Endothelial cell (in vitro differentiated cells): ENCODE measurements at places on chromosomes 1 and 21. TPM values are rescaled to one million over a fixed set of nuclear protein-coding genes. Genes with fewer than 3 reads are reported as not detected.

CCDC24 gene
- total RNA-seq, result 4.2 TPM

ADAM30 gene
- total RNA-seq, result not detected

DNA sequence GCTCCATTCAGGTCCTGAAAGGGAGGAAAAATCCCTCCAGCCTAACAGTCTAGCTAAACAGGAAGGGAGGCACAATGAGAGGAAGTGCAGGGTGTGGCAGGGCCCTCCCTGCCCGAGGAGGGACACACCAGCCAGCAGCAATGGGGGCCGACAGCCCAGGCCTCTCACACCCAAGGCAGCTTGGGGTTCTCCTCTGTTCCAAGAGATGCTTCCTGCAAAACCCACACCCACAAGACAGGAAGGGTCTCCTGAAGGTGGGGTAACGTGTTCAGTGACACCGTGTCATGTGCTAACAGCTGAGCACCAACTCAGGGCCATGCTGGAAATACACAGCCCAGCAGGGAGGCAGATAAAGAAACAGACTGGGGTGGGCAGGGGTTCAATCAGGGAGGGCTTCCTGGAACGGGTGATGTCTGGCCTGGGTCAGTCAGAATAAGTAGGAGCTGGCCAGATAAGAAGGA is 10.2 kb downstream of the ECE1 start:
- peak overlapping the region; percentile 100 for H3K27ac ChIP-seq
- peaks cover 67% of the 10 kb centered on the region for H3K4me1 ChIP-seq
- peaks cover 8% of the 10 kb centered on the region for H3K27me3 ChIP-seq
- H3K36me3 ChIP-seq, result peaks cover 5% of the 10 kb centered on the region

GRCh38 chr1:182259229-182259872 is 132.2 kb downstream of the GLUL start:
- no peak for DNase-seq
- H3K27me3 ChIP-seq, result peaks cover 2% of the 10 kb centered on the region
- no peaks in the 10 kb centered on the region for H3K4me1 ChIP-seq
- H3K4me3 ChIP-seq, result no peak overlapping the region

DNA sequence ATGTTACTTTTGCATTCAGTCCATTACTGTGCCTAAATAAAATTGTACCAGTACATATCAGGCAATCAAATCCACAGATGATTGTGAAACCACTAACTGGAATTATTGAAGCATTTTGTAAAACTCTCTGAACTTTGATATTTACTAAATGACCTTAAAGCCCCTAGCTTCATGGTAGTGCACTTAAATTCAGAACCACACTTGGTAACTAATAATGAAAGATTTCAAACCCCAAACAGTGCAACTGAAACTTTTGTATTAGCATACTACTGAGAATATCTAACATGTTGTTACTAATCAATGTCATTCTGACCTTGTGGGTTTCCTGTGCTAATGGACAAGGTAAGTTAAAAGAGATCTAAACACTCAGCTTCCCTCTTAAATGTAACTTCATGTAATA is at the start of gene CFHR3:
Gene CFHR3, plus strand, starts transcription at position 238 of the 400 bp plus-strand sequence. Its CDS starts 47 bp downstream, at position 285.
- no peaks in the 10 kb centered on the region for H3K4me1 ChIP-seq
- H3K27ac ChIP-seq, result no peak within 1 kb of the TSS
- no peaks in the 10 kb centered on the region for H3K27me3 ChIP-seq

DNA sequence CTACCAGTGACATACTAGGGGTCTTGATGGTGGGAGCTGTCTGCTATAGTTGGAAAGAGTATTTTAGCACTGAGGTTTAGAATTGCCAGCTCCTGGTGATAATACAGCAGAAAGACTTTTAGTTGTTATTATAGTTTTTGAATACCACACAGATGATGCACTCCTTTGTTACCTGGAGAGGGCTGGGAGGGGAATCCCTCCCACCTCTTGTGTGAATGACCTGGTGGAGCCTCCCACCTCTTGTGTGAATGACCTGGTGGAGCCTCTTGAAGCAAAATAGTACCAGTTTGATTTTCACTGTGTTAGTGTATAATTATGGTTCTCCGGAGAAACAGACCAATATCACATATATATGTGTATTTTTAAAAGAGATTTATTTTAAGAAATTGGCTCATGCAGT is 3.3 kb downstream of the DISP1 start:
- H3K4me3 ChIP-seq, result no peak overlapping the region
- H3K4me1 ChIP-seq, result peaks cover 8% of the 10 kb centered on the region
- no peak overlapping the region for H3K27ac ChIP-seq

- no peak overlapping the region for H3K4me3 ChIP-seq
- DNase-seq, result no peak
- no peak overlapping the region for H3K27ac ChIP-seq
- H3K36me3 ChIP-seq, result no peaks in the 10 kb centered on the region
- H3K27me3 ChIP-seq, result no peaks in the 10 kb centered on the region
- no peaks in the 10 kb centered on the region for H3K4me1 ChIP-seq
Observed at GRCh38 chr1:191608367-191608766, 549.9 kb upstream of the RGS18 start.

GRCh38 chr1:215911406-215911968 is 344.4 kb downstream of the KCTD3 start:
- no peaks in the 10 kb centered on the region for H3K27me3 ChIP-seq
- no peak overlapping the region for H3K27ac ChIP-seq
- no peak overlapping the region for H3K4me3 ChIP-seq
- no peaks in the 10 kb centered on the region for H3K36me3 ChIP-seq
